ENCODE measurements at places on chromosomes 16 and 17. TPM values are rescaled to one million over a fixed set of nuclear protein-coding genes. Genes with fewer than 3 reads are reported as not detected.

DNA sequence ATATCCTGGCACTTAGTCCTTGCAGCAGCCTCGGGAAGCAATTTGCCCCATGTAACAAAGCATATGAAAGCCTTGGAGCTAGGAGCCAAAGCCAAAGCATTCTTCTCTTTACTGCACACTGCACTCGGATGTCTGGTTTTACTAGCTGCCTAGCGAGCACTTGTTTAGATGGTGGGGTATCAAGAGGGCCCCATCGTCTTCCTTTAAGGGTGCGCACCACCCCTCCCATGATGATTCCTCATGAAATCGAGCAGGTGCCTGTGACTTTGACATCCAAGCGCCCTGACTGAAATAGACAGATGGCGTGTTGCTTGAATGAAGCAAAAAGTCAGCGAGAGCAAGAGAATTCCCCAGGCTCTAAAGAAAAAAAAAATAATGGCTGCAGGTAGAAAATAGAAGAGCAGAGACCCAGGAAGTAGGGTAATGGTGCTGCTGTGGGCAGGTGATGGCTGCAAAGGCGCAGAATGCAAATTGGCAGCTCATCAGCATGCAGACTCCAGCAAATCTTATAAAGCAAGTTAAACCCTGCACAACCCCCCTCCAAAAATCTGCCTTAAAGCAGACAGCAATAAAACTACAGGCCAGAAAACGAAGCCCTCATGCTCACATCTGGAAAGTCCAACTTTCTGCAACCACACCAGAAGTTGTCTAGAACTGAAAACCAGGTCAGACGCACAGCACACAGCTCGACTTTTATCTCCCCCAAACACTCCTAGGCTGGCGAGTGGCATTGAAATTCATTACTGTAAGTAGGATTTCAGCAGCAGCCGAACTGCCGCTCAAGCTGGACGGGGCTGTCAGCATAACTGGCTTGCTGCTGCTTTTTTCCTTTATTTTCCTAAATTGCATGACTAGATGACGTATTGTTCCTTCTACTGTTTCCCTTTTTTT lies 384.3 kb downstream of the RBFOX1 start:
- no peak for DNase-seq

DNA sequence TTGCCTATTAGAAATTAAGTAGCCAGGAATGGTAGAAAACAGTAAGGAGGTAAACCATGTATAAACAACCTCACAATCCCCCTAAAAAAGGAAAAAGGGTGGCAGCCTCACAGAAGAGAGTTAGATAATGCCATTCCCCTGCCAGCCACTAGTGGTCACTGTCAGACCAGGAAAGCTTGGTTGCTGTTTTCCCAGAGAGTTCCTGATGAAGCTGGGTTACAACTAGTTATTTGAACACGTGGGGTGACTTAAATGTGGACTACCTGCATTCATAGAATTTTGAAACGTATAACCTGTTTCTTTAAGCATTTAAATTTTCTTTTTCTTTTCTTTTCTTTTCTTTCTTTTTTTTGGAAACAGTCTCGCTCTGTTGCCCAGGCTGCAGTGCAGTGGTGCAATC lies 5.8 kb downstream of the GPRC5C start:
- no peak for DNase-seq

DNA sequence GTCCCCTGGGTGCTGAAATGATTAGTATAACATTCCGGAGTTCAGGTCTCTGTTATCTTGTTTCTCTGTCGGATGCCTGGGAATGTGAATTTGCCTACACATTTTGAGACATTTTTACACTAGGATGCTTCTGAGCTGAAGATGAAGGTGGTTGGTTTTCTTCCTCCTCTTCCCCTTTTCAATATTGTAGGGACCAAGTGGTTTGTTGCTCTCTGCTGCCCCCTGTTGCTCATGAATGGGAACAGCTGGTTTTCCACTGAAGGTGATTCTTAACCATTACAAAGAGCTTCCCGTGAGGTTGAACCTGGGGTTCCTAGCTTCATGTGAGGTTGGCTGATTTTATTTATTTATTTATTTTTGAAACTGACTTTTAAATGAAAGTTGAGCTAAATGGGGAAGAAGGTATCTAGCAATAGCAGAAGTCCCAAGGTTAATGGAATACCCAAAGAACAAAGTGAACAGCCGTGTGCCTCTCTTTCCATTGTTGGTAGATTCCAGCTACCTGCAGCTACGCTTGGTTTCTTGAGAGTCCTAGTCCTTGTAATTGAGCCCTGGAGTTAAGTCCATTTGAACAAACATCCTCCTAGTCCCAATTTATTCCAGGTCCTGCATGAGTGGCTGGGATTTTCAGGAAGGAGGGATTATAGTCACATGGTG lies 983.9 kb upstream of the EEF2KMT start:
- no peak for DNase-seq

The CACNG1 gene
- not detected for polyA plus RNA-seq

The KREMEN2 gene
- polyA plus RNA-seq, result not detected

The PRSS33 gene
- polyA plus RNA-seq, result not detected

The SRCIN1 gene
- polyA plus RNA-seq, result not detected

Data from CD8-positive, alpha-beta memory T cell (primary cell).